ENCODE measurements at places on chromosomes 1 and 21.

DNA sequence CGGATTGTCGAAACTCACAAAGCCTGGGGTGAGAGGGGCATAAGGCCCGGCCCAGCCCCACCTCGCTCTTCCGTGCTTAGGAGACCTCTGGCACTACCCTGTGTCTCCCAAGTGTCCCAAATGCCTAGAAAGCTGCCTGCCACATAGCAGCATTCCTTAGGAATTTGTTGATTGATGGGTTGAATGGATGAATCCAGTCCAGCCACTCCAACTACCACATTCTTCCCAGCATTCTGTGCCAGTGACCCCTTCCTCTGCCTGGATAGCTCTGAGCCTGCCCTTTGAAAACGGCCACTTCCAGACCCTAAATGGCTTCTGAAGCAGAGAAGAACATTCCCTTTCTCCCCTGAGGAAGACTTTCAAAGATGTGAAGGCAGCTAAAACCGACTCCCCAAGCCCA is 11.5 kb downstream of the CELF3 start:
- DNase-seq = no peak

DNA sequence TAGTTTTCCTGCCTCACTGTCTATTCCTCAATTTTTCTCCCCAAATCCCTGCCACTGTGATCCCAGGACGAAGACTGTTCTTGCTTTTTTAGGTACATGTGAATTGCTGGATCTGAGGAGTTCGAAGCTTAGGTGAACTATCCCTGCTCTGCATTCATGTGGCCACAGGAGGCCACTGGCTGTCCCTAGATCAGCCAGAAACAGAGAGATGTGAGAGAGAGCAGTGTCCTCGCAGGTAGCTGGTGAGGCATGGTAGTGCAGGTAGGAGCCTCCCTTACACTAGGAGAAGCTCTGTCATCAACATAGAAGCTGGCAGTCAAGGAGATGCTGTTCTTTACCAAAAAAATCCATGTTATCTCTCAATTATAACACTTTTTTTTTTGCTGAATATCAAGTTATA is 71.5 kb downstream of the USP24 start:
- DNase-seq = no peak

DNA sequence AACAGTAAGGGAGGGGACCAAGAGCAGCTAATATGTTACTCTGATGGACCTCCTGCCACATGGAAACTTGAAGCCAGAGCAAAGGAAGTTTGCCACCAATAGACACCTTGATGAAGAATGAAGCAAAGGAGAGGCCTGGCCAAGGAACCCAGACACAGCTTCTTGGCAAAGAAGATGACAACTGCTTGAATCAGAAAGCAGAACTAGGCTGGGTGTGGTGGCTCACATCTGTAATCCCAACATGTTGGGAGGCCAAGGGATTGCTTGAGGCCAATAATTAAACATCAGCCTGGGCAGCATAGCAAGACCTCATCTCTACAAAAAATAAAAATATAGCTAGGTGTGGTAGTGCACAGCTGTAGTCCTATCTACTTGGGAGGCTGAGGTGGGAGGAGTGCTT is 31.7 kb upstream of the CAPZB start:
- no peak for DNase-seq

GRCh38 chr1:169148472-169149252 is 42.2 kb downstream of the ATP1B1 start:
- DNase-seq = no peak

- no peak for DNase-seq
Measured at GRCh38 chr1:145908653-145909052, 1.2 kb downstream of the ITGA10 start.

- no peak for DNase-seq
Measured at GRCh38 chr1:218433744-218434143, 88.6 kb downstream of the TGFB2 start.

DNA sequence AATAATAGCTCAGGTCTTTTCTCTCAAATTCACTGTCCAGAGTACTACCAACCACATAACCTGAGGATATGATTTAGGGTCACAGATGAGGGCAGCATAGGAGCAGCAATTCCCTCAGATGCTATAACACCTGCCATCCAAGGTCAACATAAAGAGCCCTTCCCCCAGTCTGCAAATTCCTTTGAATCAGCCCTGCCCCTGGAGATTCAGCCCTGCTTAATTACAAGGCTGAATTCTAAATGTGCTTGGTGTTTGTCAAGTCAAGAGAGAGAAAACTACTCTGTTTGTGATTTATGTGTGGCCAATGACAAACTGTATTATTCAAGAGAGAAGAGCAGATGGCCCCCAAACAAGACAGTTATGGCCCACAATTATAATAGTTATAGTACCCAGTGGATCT is 195.7 kb upstream of the ADGRL2 start:
- DNase-seq = no peak

DNA sequence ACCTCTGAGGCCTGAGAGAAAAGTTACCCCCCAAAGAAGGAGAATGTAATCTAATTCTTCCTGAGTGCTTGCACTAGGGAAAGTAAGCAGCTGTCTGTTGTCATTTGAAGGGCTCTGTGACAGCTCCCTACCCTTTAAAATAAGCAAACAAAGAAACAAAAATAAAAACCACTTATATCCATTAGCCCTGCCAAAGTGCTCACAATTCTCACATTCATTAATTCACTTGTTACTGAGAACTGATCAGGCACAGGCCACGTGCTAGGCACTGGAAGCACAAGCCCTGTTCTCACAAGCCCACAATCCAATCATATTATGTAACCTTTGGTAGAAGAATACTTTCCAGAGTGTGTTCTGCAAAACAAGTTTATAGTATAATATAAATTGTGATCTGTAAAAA is 199.4 kb downstream of the ZC3H11B start:
- DNase-seq = peak; percentile 20

DNA sequence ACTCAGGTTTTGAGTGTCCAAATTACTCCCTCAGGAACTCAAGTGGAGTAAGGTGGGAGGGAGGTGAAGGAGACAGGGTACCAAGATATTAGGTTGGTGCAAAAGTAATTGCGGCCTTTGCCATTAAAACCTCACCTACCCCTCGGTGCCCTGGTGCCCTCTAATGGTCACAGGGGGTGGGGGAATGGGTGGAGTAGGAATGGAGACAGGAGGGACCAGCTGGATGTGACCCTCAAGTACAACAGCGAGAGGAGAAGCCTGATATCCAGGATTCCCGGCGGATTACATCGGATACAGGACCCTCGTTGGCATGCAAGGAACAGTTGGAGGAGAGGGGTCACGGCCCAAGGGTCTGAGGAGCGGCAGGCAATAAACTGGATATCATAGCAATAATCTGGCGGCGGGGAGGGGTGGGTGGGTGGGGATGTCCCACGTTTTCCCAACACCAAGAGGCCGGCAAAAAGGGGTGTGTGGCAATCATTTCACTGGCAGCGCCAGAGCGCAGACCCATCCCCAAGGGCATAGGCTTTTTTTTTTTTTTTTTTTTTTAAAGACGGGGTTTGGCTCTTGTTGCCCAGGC is 4.3 kb upstream of the ZBTB7B start:
- DNase-seq = no peak

- no peak for DNase-seq
Measured at GRCh38 chr1:209589440-209589839, 5.9 kb downstream of the CAMK1G start.

DNA sequence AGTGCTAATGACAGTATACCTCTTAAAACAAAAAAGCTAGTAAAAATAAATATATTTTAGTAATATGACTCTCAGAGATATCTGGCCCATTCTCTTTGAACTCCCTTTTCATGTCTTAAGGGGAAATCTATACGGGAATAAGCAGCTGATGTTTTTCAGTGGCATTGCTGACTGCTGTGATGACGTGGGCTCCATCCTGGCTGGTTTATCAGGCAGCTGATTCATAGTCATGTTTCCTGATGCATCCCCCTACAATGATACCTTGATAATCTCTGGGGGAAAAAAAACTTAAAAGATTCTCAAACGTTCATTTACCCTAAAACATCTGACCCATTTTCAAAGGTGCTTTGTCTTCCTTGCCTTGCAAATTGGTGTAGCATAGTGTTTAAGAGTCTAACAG is 53.8 kb downstream of the ABCA4 start:
- no peak for DNase-seq
